ENCODE measurements at places on chromosomes 6 and 20.

GRCh38 chr6:33762713-33763112 lies 16.0 kb upstream of the IP6K3 start:
- DNase-seq = no peak

- DNase-seq = no peak
These were observed 46.6 kb upstream of the SRF start for GRCh38 chr6:43124481-43124880.

DNA sequence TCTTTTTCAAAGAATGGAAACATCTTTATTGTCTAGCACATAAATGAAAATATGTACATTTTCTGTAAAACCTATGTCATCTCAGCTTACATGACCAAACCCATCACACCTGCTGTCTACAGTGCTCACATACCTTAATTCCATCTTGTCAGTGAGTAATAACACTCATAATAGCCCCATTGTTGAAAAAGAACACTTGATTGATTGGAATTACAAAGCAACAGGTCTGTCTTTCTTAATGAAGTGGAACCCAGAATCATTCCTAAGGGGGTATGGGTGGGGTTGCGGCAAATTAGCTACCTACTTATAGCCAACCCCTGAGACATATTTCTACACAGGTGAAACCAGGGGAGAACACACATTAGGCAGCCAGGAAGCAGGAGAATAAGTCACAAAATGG lies 20.2 kb downstream of the ADGRF4 start:
- DNase-seq = no peak

DNA sequence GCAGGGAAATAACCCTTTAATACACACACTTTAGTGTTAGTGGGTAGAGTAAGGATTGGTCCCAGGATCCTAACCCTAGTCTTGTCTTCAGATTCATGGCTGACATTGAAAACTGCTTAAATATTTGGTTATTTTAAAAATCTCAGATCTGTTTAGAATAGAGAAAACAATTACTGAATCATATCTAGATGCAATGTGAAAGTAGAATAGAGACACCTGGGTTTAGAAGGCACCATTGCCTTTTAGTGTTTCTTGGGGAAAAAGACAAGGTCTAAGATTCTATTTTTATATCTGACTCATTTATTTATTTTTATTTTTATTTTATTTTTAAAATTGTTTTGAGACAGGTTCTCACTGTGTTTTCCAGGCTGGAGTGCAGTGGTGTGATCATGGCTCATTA lies 6.0 kb downstream of the DDX43 start:
- no peak for DNase-seq

GRCh38 chr20:59784365-59784764 lies 149.1 kb downstream of the SYCP2 start:
- no peak for DNase-seq

DNA sequence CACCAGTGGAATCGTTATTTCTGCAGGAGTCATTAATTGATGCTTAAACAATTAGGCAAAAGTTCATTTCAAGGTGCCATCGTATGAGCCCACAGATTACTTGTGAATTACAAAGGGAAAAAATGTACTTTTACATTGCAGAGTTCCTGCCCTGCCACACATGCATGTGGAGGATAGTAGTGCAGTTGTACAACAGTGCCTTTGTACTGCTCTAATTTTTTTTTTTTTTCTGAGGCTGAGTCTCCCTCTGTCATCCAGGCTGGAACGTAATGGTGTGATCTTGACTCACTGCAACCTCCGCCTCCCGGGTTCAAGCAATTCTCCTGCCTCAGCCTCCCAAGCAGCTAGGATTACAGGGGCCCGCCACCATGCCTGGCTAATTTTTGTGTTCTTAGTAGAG lies 26.0 kb upstream of the SYNJ2 start:
- no peak for DNase-seq

GRCh38 chr20:13868331-13868730 lies 83.5 kb downstream of the NDUFAF5 start:
- DNase-seq = no peak

GRCh38 chr6:1910621-1911407 lies 301.1 kb downstream of the FOXC1 start:
- no peak for DNase-seq

DNA sequence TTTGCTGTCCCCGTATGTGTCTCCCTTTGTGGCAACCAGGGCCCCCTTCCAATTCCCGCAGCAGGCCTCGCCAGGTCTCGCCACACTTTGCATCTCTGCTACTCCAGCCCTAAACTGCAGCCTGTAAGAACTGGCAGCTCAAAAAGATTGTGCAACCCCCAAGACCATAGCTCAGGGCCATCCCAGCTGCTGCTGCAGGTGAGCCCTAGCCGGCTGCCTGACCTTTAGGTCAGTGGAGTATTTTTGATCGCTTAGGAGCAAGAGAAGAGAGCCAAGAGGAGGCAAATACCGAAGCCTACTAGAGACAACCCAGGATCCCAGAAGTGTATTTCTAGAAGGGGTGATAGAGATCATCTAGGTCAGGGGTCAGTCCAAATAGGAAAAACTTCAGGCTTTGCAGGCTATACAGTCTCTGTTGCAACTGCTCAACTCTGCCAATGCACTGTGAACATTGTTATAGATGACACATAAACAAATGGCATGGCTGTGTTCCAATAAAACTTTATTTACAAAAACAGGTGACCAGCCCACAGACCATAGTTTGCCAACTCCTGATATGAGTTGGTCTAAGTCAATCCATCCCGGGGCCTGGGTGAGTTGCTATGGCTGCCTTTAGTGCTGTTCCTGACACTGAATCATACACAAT lies 138.4 kb downstream of the EYA2 start:
- DNase-seq = no peak

DNA sequence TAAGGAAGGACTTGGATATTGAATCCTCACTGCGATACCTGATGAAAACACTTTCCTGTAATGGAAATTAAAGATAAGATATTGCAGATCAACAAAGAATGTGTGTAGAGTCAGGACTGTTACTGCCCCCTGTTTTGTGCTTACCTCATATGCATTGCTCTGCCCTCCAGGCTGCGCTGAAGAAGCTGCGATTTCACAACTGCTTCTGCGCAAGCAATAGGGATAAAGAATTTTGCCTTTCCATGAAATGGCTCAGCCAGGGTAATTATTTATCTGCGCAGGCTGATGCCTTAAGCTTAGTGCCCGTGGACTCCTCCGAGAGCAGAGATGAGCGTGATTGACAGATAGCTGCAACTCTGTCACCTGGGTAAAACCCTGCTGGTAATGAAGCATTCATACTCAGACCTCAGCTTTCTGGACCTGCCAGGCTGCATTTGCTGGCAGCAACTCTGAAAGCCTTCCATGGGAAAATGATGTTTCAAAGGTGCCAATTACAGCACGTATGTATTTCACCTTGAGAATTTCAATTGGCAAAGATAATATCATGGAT lies 370.6 kb downstream of the SAMD5 start:
- no peak for DNase-seq

- no peak for DNase-seq
These were observed 1.6 kb downstream of the RAET1G start for GRCh38 chr6:149921361-149921760.

- no peak for DNase-seq
These were observed 593.4 kb upstream of the CDH4 start for GRCh38 chr20:60658681-60659080.

DNA sequence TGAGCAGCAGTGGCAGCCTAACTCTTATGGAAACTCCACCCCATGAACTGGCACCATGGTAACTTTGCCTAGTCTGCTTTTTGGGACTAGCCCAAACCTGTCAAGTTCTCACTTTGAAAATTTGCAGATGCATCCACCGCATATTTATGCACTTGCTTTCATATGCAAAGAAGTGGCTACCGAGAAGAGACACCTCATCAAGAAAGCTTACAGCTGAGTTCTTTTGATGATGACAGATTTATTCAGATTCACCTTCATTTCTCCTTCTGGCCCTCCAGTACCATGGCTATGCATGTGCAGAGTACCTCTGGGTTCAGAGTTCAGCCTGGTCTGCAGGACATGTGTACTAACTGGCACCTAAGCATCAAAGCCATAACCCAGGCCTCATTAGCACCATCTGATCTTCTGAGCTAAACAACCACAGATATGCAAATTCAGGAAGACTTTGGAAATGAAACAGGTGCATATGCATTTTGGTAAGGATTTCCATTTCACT lies 154.3 kb upstream of the TENT5A start:
- DNase-seq = no peak

GRCh38 chr6:109008537-109009235 lies 86.0 kb downstream of the SESN1 start:
- DNase-seq = no peak

GRCh38 chr6:30716879-30717128 lies 277 bp downstream of the MDC1 start:
- no peak for DNase-seq

DNA sequence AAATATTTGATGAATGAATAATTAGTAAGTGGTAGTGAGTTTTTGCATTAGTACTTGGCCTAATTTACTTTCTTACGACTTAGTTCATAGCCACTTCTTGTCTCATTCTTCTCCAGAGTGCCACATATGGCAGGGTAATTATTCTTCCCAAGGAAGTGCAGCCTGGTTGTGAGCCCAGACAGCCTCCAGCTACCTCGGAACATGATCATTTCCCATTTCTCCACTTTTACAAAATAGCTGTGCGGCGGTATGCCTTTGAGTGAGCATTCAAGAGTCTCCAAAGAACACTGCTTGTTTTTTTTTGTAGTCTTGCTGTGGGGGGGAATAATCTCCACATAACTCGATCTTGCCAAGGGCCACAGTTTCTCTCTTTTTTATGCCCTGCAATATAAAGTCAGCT lies 765.0 kb downstream of the HDGFL1 start:
- DNase-seq = no peak

DNA sequence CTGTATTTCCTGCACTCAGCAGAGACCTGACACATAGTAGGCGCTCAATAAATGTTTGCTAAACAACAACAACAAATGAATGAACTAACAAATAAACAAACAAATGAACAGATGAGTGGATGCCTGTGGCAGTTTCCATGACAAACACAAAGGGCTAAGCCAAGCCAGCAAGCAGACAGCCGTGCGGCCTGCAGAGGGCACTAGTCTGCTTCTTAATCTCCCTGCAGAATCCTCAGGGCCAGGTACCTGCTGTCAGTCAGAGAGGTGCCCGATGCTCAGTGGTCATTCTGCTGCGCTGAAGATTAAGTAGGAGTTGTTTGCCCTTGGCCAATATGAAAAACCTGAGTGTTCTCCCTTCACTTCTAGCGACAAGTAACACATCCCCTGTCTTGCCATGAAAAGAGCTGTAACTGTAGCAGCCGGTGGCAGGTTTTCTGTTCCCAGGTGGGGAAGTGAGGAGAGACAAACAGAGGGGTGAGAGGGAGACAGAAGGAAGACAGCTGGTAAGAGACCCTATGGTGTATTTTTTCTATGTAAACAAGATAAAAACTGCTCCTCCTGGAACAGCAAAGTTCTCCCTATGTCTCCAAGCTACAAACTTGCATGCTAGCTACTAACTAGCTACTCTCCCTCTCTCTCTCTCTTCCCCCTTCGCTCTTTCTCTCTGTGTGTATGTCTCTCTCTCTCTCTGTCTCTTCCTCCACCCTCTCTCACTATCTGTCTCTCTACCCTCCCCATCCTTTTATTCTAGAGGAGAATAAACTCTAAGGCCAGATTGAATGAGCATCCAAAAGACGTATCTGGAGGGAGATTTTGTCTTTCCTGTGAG lies at the start of gene MC3R:
Gene MC3R, plus strand, starts transcription at position 779 of the 829 bp plus-strand sequence. CDS start 112 bp downstream, outside the sequence.
- DNase-seq = no peak

DNA sequence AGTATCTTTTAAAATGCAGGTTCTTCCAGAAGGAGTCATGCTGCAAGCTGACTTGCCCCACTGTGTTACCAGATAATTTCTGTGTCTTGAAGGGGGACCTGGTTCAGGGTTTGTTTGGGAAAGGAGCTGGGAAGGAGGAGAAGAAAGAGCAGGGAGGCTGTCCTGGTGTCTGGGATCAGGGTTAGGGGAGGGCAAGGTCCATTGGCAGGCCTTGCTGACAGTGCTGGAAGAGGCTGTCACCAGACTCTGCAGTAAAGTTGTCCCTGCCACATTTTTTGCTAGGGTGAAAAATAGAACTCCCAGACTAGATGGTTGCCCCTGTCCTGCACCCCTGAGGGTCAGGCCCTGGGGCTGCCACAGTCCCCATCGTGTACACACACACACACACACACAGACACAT lies 14.9 kb downstream of the GLP1R start:
- DNase-seq = no peak

GRCh38 chr20:8549192-8549591 lies 417.1 kb downstream of the PLCB1 start:
- no peak for DNase-seq

DNA sequence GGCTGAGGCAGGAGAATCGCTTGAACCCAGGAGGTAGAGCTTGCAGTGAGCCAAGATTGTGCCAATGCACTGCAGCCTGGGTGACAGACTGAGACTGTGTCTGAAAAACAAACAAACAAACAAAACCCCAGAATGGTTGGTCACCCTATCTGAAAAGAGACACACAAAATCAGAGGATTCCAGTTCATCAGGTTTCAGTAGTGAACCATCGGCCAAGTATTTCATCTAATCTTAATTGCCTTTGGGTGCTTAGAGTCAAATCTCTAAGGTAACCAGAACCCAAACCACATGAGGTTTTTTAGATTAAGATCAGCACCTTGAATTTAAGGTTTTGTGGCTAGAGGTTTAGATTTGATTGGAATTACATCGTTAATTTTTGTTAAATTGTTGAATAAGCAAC lies 8.3 kb upstream of the ZBTB2 start:
- DNase-seq = no peak

DNA sequence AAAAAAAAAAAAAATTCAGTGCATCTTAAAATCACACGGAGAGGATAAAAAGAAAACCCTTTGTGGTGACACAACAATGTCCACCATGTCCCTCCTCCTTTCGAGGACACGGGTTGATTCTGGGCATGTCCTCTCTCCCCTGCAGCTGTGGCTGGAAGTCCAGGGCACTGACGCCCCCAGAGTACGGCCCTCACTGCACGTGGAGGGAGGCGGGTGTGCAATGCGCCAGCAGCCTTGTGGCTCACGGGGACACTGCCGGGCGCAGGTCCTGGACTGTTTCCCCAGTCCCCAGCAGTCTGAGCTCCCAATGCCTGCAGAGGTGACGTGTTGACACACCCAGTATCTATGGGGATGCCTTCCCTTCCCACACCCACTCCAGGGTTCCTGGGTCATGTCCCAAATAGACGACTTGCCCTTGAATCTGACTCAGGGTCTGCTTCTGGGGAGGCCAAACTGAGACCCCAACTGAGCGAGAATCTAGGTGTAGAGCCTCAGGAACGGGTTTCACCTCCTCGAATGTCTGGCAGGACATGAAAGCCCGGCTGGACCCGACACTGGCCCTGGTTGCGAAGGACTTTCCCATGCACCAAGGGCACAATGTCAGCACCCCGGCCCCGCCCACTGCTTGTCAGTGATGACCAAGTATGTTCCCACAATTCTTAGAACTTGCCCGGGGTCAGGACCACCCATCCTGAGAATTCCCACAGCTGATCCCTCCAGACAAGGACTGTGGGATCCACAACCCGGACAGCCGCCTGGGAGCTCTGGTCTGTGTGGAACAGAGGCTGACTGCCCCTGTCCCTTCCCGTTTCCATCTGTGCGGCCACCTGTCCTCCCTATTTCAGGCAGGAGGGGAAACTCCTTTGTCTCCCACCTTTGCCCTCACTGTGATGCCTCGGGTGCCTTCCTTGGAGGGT lies 425.1 kb upstream of the SULF2 start:
- no peak for DNase-seq

- no peak for DNase-seq
These were observed 368.9 kb downstream of the UTRN start for GRCh38 chr6:144653885-144654505.

Measured in activated CD4-positive, CD25-positive, alpha-beta regulatory T cell (primary cell).